H9 (cell line): ENCODE measurements at places on chromosomes 1 and 21.

GRCh38 chr1:169027607-169028320 lies 78.7 kb upstream of the ATP1B1 start:
- no peaks in the 10 kb centered on the region for H3K27me3 ChIP-seq
- H3K4me1 ChIP-seq, result no peaks in the 10 kb centered on the region
- H3K27ac ChIP-seq, result no peak overlapping the region
- no peaks in the 10 kb centered on the region for H3K36me3 ChIP-seq

DNA sequence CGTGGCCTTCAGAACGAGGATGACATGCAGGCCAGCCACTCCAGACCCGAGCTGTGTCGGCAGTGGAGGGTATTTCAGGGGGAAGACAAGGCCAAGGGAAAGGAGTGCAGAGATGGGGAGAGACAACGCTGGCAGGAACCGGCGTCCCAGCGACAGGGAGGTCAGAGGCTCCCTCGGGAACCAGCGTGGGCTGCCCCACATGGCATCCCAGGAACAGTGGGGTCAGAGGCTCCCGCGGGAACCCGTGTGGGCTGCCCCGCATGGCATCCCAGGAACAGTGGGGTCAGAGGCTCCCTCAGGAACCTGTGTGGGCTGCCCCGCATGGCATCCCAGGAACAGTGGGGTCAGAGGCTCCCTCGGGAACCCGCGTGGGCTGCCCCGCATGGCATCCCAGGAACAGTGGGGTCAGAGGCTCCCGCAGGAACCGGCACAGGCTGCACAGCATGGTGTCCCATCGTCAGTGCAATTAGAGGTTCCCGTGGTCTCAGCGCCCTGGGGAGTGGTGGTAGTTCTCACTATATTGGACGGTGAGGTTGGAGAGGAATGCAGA lies 43.0 kb downstream of the SLC19A1 start:
- no peaks in the 10 kb centered on the region for H3K4me1 ChIP-seq
- no peak overlapping the region for H3K4me3 ChIP-seq
- DNase-seq, result no peak
- H3K27me3 ChIP-seq, result no peaks in the 10 kb centered on the region

GRCh38 chr1:10648689-10649516 lies 147.5 kb downstream of the CASZ1 start:
- DNase-seq, result no peak
- no peak overlapping the region for H3K27ac ChIP-seq
- no peaks in the 10 kb centered on the region; the same call in 1 of the 2 replicates for H3K27me3 ChIP-seq

- H3K27ac ChIP-seq, result no peak overlapping the region
- H3K27me3 ChIP-seq, result peaks cover 84% of the 10 kb centered on the region
- peak overlapping the region; percentile 86 for H3K4me3 ChIP-seq
- no peaks in the 10 kb centered on the region for H3K36me3 ChIP-seq
Measured at GRCh38 chr1:220878191-220879075, 810 bp upstream of the HLX start.

GRCh38 chr1:245995474-245995873 lies 511.6 kb downstream of the SMYD3 start:
- no peak overlapping the region for H3K27ac ChIP-seq
- no peaks in the 10 kb centered on the region for H3K36me3 ChIP-seq
- no peak overlapping the region for H3K4me3 ChIP-seq
- H3K4me1 ChIP-seq, result peaks cover 2% of the 10 kb centered on the region; the same call in 1 of the 2 replicates
- no peaks in the 10 kb centered on the region for H3K27me3 ChIP-seq

DNA sequence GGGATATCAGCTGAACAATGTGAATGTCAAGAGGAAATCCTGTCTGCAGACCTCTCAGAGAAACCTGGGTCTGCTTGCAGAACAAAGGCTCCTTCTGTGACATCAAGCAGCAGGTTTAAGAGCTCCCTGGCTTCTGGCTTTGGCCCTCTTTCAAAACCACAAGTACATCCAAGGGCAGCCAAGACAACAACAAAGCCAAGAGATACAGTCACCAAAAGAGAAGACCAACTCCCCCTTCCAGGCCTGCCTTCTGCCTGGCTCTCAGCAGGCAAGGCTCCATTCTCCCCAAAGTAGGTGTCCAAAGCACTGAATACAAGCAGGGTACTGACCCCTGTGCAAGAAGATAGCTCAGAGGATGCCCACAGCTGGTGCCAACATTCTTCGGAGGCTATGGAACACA lies 11.5 kb downstream of the BCAR3 start:
- H3K4me1 ChIP-seq, result peaks cover 2% of the 10 kb centered on the region; the same call in 1 of the 2 replicates
- no peaks in the 10 kb centered on the region for H3K27me3 ChIP-seq
- no peak for DNase-seq
- peaks cover 26% of the 10 kb centered on the region for H3K36me3 ChIP-seq
